ENCODE measurements at places on chromosomes 5 and 9.

DNA sequence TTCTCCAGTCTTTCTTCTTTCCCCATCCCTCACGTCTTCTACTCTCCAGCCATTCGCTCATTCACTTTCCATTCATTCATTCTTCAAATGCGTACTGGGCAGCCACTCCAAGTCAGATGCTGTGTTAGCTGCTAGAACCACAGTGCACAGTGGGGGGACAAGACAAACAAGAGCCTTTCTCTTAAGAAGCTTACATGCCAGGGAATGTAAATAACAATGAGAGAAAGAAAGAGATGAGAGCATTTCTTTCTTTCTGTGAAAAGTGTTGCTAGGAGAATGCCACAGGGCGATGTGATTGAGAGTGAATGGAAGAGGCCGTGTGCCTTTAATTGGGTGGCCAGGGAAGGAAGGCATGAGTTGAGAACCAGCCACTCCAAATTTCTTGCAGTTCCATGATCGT, 46.3 kb upstream of the SMIM23 start:
- no peak for DNase-seq

GRCh38 chr5:151264113-151264512, 11.1 kb downstream of the GM2A start:
- peak; percentile 45 for DNase-seq

- peak; percentile 30 for DNase-seq
Observed at GRCh38 chr5:141878186-141878710, at the start of gene PCDH1. PCDH1 (minus strand) TSS chr5:141878410; CDS start chr5:141878262, 148 bp downstream.

- no peak for DNase-seq
Observed at GRCh38 chr5:38867416-38867815, 21.6 kb downstream of the OSMR start.
